Stimulated activated CD8-positive, alpha-beta memory T cell treated with anti-CD3 and anti-CD28 coated beads, Interleukin-4, amount 100 ng/mL, for 4 hours (primary cell): ENCODE measurements at places on chromosomes 11 and 22.

DNA sequence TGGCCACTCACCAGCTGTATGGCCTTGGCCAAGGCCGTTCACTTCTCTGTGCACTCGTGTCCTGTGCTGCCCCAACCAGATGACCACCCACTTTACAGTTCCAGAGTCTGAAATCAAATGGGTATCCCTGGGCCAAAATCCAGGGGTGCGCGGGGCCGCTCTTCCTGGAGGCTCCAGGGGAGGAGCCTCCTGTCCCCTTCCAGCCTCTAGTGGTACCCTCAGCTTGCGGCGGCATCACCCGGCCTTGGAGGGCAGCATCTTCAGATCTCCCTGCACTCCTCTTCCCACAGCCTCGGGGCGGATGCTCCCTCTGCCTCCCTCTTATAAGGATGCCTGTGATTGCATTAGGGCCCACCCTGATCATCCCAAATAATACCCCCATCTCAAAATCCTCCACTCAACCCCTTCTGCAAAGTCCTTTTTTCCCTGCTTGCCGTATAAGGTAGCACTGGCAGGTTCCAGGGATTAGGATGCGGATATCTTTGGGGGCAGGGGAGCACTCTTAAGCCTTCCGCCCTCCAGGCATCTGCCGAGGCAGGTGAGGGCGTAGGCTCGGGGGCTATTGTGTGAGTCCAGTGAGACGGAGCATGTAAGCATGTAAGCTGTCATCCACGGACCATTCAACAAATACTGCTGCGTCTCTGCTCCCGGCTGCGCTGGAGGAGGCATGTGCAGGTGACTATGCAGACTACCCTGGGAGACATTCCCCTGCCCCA lies 24.4 kb upstream of the SHISAL1 start:
- no peak for DNase-seq

GRCh38 chr11:7595016-7595866 lies 78.1 kb downstream of the CYB5R2 start:
- DNase-seq, result no peak

DNA sequence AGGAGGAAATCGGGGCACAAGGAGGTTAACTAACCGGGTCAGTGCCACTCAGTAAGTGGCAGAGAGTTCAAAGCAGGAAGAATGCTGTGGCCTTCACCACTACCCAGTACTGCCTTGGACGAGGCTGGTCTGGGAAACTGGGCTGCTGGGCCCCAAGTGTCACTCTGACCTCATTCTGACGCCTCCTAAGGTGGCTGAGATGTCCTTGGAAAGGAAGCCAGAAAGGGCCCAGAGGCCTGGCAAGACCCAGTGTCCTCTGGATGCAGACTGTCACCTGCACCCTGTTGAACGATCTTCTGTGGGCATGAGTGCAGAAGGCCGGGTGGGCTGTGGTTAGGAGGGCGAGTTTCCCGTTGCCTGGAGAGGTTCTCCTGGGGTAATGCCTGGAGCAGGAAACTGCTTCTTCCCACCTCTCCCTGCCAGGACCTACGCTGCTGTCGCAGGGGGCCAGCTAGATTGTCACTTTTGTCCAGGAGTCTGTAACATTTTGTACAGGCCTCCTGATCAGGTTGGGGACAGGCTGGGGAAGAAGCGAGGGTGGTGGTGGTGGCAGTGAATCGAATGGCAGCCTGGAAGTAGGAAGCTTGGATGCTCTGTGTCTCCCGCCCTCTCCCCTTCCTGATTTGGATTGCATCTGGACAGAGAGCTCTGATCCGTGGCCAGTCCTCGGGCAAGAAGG lies 105.1 kb downstream of the ST3GAL4 start:
- no peak for DNase-seq

GRCh38 chr22:22884010-22884887 lies 3.4 kb upstream of the IGLL5 start:
- DNase-seq, result no peak

GRCh38 chr22:19412478-19412877 lies 19.1 kb downstream of the HIRA start:
- no peak for DNase-seq

GRCh38 chr22:28986366-28986765 lies 75.3 kb downstream of the C22orf31 start:
- no peak for DNase-seq

DNA sequence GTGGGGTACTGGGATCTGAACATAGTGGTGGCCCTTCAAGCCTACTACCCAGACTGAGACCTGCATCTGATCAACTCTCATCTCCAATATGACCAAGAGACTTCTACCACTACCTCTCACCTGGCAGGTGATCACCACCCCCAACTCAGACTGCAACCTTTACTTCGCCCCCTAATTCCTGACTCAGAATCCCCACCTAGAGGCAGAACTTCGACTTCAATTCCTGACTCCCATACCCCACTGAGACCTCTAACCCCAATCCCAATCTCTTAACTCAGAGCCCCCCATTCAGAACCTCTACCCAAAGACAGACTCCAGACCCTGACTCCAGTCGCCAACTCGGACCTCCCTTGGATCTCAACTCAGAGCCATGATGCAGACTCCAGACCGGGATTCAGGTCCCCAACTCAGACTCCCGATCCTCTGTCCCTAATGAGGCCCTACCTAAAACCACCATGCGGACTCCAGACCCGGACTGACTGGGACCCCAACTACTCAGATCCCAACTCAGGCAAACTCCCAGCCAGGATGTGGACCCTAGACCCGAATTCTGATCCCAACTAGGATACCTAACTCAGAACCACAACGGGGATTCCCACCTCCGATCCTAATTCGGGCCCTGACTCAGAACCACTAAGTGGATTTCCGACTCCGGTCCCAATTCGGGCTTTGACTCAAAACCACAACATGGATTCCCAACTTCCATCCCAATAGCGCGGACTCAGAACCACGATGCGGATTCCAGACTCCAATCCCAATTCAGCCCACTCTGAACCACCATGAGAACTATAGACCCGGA lies 1.2 kb downstream of the KCNQ1OT1 start:
- DNase-seq, result no peak

- no peak for DNase-seq
These were observed 7.1 kb upstream of the PYGM start for GRCh38 chr11:64766881-64767280.

DNA sequence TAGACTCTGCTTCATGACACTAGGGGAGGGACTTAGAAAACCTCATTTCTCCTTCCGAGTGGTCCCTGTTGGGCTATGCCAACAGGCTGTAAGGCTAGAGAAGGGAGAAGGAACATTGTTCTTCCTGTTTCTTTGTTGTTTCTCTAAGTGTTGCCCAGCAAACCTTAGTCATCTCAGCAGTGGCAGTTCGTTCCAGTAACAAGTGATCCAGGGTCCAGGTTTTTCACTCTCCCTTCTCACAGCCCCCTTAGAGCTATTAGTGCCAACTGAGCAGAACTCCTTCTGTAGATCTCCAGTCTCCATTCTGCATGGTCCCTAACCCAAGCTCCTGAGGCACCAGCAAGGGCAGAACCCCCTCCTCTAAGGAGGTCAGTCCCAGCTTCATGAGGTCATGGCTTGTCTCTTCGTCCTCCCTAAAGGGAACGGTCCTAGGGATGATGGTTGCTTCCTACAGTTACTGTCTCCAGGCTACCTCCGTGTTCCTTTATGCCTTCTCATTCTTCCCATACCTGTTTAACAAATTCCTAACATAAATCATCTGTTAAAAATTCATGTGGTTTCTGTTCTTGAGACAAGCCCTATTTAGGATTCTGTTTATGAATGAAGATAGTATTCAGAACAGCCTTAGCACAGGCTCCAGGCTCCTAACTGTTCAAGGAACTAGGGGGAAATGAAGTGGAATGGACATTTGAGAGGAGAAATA lies 168.6 kb upstream of the UBASH3B start:
- no peak for DNase-seq

- DNase-seq, result no peak
These were observed 104.1 kb downstream of the ATXN10 start for GRCh38 chr22:45775569-45776312.

DNA sequence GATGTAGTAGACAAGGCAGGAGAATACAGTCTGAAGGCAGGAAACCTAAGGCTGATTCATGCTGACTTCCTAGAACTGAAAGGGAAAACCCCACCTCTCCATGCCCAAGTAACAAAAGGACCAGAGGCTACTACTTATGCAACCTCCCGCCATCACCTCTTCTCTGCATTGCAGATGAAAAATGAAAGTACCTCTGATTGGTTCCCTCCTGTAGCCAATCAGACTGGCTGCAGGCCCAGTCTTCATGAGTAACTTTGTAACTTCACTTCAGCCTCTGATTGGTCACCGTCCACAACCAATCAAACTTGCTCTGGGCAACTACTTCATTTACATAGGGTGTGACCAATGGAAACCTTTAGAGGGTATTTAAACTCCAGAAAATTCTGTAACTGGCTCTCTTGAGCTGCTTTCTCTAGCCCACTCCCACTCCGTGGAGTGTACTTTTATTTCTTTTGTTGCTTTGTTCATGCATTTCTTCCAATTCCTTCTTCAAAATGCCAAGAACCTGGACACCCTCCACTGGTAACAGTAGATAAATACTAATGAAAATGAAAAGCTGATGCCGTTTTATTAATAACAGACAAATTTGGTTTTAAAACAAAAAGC lies 5.2 kb upstream of the MAP6 start:
- DNase-seq, result no peak

- DNase-seq, result no peak
These were observed 565.7 kb downstream of the METTL15 start for GRCh38 chr11:28673691-28674432.

DNA sequence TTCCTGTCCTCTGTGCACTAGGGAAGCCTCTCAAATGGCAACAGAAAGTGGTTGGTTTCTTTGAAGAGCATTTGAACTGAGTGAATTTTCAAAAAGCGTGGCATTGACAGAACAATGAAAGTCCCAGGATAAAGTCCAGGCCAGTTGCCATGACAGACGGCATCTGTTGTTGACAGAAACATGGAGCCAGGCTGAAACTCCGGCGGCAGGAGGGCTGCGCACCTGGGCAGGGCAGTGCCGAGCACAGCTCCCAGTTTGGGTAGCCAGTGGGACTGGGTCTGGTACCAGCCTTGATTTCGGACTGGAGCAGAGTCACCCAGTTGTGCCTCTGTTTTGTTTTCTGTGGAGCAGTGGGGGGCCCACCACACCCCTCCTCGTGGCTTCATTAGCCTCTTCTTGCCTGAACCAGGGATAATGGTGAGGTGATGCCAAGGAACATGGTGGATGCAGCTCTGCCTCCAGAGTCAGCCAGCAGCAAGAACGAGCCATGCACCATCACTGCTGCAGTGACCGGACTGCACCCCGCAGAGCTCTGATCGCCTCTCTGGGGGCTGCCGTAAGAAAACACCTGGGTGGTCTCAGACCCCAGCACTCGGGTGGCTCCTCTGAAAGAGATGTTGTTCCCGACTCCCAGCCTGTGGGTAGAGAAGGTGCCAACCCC lies 9.8 kb upstream of the SEPTIN5 start:
- no peak for DNase-seq

DNA sequence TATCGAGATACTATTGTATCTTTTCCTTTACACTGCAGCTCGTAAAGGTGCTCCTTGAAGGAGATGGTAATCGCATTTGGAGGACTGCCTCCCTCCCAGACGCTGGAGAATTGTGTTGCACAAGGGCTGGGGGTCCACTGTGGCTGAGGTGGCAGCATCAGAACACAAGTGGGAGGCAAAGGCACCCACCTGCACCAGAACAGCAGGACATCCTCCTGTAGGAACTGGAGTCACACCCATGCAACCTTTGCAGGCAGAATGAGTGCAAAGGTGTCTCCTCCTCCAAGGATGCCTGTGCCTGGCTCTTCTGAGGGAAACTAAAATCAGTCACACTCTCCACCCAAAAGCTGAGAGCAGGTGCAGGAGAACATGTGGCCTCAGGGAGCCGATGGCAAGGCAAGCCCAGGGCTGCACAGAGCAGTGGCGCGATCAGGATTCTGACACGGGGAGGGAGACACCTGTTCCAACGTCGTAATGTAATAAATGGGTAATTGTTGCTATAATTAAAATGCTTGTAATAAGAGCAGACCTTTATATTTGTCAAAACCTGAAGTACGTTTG lies 1501.4 kb downstream of the TBC1D22A start:
- no peak for DNase-seq

- no peak for DNase-seq
These were observed 101.4 kb upstream of the C11orf87 start for GRCh38 chr11:109320595-109320994.

DNA sequence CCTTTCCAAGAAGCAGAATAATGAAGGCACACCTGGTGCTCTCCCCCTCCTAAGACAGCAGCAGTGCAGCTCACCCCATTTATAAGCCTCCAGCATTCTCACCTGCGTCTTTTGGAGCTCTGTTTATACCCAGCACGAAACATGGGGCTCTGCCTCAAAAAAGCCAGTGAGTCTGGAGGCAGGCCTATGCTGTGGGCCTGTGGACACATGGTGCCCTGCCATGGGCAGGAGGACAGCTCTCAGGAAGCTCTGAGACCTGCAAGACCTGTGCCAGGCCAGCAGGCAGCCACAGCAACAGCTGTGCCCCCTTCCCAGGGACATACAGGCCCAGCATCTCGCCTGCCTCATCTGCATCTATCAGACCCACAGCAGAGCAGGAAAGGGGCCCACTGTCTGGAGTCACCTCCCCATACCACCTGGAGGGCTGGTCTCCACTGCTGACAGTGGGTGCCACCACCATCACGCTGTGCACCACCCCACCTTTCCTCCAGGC lies 64.2 kb downstream of the DGCR2 start:
- DNase-seq, result no peak

DNA sequence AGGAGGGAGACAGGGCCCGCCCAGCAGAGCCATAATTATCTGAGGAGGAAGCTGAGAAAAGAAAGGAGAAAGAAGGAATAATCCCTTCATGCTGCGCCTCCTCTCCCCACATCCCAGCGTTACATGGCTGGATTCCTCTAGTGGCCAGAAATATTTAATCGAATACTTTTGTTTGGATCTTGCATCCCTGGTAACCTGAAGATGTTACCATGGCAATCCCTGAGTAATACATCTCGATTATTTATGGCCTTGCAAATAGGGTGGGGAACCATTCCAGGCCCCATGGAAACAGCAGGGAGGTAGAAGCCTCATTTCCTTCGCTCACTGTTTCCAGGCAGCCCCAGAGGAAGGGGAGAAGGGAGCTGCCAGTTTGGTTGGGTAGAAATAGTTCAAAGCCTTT lies 357.7 kb downstream of the BUD13 start:
- no peak for DNase-seq

DNA sequence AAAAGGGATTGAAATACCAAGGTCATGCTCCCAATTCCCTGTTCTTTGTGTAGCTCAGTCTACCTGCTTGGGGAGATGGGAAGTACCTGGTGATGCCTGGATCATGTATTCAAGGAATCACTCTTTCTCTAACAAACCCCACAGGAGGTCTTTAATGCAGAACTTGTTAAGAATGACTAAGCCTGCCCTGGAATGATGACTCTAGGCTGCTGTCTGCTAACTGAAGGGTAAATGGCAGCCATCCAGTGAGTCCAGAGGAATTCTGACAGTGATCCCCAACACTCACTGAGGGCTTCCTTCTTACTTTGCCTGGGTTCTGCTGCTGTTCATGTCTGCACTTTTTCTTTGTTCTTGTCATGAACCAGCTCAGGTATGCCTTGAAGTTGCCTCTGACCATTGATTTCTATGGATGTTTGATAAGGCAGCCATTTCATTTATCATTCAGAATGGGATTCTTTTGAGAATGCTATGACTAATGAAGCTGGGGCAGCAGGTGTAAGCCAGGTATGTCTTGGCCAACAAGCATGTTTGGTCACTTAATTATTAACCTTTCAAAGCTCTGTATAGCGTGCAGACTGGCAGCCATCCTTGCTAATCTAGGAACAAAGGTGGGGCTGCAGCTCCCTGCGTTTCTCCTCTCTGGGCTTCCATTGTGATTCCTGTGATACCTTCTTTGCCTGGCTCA lies 11.4 kb downstream of the PRSS23 start:
- DNase-seq, result no peak

GRCh38 chr11:57779276-57779675 lies 17.7 kb downstream of the CTNND1 start:
- DNase-seq, result no peak

GRCh38 chr22:29531419-29531818 lies 22.1 kb downstream of the THOC5 start:
- DNase-seq, result no peak
